ENCODE measurements at places on chromosomes 5 and 9.
A peak's percentile ranks its signal among the peaks of the same experiment; 100 is the strongest.

DNA sequence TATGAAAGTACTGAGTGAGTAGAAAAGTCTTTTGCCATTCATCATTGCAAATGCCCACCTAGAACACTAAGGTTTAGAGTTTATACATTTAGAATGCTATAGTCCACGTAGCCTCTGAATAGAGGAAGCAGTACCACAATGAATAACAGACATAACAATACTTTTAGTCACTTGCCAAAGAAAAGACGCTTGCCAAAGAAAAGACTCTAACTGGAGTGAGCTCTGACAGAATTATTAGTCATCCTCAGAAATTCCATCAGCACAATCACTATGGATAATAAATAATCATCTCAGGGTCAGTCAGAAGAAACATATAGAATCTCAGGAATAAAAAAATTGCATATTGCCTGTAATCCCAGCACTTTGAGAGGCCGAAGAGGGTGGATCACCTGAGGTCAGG lies 168.5 kb upstream of the TARS1 start:
- DNase-seq: peak; percentile 92

- no peak for DNase-seq
These were observed 13.5 kb upstream of the MELK start for GRCh38 chr9:36559036-36559695.

GRCh38 chr5:116553366-116553765 lies 21.3 kb downstream of the SEMA6A start:
- DNase-seq: no peak

GRCh38 chr9:76290555-76290954 lies 103.7 kb downstream of the RFK start:
- no peak for DNase-seq

- no peak for DNase-seq
These were observed 221.7 kb downstream of the ZNF608 start for GRCh38 chr5:124524552-124525232.

GRCh38 chr9:89669361-89669842 lies 64.6 kb downstream of the GADD45G start:
- no peak for DNase-seq

DNA sequence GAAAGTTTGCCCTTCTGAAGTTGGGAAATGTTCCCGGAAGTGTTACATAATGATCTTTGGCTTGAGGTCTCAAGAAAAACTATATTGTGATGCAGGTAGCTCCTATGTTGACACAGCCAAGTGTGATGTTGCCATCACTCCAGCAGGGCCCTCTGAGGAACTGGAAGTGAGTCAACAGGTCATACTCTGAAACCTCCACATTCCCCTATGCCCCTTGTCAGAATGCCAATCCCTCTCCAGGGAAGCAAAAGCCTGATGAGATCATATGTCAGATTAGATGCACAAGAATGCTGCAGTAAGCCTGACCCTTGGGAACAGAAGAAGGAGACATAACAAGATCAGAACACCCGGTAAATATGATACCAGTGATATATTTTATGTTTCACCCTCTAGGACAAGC lies 66.8 kb upstream of the ITGA2 start:
- DNase-seq: no peak

DNA sequence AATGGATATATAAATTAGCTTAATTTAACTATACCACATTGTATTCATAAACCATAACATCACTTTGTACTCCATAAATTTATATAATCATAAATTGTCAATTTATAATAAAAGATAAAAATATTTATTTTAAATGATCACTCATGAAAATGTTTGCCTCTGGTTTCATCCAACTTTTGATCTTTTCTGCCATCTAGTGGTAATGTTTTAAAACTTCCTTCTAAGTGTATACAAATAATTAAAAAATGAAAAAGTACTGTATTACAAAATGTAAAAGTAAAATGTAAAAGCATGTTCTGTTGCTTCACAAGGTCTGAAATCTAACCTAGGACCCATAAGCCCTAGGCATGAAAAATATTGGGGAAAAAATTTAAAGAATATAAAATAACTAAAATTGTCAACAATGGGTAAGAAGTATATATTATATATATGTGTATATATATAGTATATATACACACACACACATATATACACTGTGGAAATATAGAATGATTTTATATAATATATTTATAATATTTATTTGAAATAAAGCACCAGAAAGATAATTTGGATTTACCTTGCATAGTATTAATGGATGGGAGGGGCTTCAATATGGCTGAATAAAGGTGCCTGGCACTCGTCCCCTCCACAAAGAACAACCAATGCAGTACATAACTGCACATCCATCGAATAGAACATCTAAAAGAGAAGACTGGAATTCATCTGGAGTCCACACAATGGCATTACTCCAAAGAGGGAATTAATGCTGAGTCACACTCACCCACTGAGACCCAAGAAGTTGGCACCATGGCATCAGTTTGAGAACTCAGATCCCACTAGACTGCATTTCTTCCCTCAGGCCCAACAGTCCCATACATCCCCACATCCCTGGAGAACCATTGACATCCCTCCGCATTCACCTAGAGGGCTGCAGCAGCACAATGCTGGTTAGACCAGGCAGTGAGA lies 32.5 kb downstream of the ANXA1 start:
- peak; percentile 50 for DNase-seq

GRCh38 chr9:135078361-135078821 lies 9.1 kb upstream of the OLFM1 start:
- no peak for DNase-seq

DNA sequence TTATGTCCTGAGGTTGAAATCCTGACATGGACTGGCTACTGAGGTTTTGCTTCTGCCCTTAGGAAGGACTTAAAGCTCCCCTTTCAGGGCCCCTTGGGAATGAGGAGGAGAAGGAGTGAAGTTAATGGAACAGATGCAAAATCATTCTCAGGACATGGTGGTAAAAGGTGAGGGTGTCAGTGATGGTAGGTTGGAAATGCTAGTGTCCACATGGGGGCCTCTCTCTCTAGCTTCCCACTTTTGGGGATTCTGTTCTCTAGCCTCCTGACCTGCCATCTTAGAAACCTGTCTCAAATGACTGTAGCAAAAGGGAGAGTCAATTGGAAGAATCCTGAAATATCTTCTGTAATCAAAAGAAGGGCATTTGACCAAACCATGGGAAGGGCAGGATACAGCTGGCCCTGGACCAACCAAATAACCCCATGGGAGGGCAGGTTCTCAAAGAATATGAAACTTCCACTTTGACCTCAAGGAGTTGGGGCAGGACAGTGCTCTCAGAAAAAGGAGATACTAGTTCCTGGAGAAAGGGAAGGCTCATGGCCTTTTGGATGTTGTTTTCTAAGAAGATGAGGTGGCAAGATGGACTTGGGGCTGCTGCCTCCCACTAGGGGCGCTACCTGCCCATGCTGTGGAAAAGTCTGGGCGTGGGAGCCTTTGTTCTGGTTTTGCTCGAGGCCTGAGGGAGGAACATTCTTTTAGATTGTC lies 21.2 kb upstream of the MLANA start:
- DNase-seq: no peak

DNA sequence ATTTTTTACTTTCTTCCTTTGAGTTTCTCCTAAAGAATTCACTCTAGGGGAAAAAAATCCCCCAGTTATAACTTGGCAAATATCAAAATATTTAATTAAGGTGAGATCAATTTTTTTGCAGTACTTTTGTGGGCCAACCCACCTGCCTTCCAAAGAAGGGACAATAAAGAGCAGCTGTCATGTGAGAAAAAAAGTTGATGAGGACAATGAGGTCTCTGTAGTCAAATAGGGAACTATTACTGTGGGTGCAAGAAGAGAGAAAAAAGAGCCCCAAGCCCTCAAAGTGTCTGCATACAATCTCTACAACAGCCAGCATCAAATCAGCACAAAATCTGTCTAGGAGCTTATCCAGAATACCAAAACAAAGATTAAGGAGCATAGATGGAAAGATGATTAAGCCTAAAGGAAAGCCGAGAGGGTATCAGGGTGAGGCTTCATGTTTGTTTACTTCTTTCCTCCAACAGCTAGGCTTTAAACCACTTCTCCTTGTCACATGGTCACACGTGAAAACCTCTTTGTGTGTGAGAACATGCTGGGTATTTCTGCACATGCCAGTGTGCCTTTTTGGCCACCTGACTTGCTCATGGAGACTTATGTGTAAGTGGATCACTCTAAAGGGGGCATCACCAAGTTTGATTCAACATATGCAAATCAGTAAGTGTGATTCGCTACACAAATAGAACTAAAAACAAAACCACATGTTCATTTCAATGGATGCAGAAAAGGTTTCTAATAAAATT lies 19.2 kb upstream of the FYB1 start:
- no peak for DNase-seq

GRCh38 chr9:126496181-126496576 lies 117.5 kb upstream of the LMX1B start:
- no peak for DNase-seq

DNA sequence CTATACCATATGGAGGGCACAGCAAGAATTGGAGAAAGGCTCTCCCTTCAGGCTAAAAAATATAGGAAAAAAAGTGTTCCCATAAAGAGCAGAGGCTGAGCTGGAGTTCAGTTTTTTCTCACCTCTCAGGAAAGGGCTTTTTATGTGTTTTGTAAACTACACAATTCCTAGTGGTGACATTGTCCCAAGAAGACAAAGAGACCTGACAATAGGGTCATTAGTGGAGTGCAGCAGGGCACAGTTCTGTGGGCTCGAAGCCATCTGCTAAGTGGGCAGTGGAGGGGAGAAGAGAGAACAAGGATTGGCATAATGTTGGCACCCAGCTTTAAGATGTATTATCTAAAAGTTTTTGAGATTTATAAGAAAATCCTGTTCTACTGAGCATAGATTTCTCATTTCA lies 162.5 kb downstream of the HCN1 start:
- DNase-seq: no peak

DNA sequence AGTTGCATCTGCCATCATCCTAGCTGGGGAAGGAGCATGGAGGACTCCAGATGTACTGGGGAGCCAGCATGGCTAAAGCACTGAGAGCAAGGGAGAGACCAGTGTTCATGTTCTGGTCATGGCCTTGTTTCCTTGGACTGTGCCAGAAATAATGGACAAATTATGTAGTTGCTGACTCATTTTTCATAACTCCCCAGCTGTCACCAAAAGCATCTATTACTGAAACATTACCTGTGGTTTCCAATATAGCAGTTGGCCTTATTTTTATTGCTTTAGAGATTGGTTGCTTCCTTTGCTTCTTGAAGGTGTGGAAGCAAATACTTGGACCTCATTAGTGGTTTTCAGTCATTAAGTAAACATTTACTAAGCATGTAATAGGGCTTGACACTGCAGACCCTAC lies 11.3 kb downstream of the RALGPS1 start:
- no peak for DNase-seq

DNA sequence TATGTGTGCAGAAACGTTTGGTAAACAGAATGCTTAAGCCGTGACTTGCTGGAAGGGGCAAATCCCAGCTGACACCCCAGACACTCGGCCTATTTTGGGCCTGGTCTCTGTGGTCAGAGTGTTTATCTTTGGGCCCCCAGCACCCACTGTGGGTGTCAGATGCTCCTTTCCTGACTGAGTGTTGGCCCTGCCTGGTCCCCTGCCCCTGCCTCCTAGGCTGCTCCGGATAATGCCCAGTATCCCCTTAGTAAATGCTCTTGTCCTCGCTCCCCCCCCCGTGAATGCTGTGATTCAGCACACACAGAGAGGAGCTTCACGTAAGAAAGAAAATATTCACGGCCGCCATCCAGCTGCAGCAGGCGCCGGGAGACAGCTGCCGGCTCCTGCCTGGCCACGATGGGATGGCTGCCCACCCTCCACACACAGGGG lies 11.3 kb upstream of the ANGPTL2 start:
- DNase-seq: peak; percentile 96

GRCh38 chr9:126519660-126520420 lies 93.9 kb upstream of the LMX1B start:
- no peak for DNase-seq

DNA sequence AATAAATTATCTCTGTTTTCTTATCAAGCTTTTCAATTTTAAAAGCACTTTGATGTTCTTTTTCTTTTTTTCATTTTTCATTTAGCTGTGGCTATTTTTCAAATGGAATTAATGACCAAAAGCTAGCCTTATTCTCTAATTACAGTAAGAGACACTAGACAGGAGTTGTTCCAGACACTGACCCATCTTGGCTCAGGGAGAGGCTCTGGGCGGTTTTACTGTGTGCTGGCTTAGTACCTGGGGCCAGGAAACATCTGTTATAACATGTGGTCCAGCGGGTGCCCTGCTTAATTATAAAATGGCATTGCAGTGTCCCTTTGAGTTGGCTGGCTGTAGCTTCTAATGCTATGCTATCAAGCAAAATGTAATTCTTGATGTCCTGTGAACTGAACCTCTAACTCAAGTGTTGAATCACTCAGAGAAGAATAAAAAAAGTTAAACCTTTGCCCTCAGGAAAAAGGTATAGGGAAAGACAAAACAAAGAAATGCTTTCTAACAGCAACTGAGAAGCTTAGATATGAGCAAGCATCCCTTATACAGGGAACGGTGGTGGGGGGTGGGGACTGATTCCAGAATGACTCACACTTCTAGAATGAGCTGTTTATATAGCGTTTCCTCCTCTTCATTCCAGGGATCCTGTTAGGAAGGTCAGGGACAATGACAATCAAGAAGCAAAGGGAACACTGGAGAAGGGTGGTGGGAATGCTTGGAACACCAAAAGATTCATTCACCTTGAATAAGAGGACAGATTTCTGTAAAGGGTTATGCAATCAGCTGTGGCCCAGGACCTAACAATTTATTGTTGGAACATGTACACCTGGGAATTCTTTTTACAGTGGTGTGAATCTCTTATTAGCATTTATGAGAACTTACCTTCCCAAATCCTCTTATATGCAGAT lies 58.7 kb upstream of the NFIB start:
- peak; percentile 87 for DNase-seq

DNA sequence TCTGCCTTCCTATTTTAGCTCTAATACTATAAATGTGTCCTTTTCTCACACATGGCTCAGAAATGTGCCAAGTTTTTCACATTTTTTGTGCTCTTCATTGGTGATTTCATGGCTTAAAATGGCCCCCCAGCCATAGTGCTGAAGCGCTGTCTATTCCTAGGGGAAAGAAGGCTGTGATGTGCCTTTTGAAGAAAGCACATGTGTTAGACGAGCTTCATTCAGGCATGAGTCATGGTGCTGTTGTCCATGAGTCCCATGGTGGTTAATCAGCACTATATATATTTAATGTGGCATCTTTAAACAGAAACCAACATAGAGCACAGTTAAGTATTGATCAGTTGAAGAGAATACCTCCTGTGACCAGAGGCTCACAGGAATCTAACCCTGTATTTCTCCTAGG lies 55.8 kb downstream of the PDE8B start:
- peak; percentile 14 for DNase-seq

GRCh38 chr9:29319736-29320513 lies 1746.6 kb upstream of the C9orf72 start:
- DNase-seq: no peak

All from muscle of back (tissue), 13 donors.